ENCODE measurements at places on chromosomes 5 and 9.

- DNase-seq, result peak; percentile 3
These were observed 106.5 kb downstream of the EPB41L4A start for GRCh38 chr5:112312295-112313275.

DNA sequence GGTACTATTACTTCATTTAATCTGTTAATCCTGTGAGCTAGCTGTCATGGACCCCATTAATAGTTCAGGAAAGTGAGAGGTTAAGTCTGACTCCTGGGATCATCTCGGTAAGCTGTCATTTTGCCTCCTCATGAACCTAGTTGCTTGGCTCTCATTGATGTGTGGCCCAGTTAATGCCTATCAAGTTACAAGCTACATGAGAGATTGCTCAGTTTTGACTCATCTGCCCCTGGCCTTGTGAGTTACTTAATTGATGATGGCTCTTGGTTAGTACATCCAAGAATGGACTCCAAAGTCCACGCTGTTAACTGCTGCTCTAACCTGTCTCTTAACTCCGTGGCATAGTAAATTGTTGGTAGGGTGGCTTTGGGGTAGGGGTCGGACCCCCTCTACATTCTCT is 23.9 kb downstream of the LARP1 start:
- DNase-seq, result peak; percentile 81

- no peak for DNase-seq
These were observed 572.5 kb upstream of the RGMB start for GRCh38 chr5:98200726-98201541.

- no peak for DNase-seq
These were observed 94.3 kb downstream of the WDR41 start for GRCh38 chr5:77397686-77398292.

GRCh38 chr5:55966284-55966683 is 28.5 kb downstream of the IL6ST start:
- no peak for DNase-seq

DNA sequence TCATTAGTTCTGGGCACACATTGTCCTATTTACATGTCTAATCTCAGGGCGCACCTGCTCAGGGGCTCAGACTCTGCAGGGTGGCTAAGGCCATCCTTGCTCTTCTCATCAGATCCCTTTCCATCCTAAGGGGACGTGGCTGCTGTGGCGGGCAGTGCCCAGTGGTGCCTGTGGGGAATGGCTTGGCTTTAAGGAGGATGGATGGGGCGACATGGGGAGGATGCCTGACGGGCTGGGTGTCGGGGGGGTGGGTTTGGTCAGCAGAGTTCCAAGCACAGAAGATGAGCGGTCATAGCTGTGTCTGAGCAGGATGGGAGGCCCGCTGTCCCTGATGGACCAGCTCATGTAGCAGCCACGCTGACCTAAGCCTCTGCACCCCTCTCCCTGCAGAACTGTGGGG is 40.9 kb upstream of the SUSD3 start:
- no peak for DNase-seq

DNA sequence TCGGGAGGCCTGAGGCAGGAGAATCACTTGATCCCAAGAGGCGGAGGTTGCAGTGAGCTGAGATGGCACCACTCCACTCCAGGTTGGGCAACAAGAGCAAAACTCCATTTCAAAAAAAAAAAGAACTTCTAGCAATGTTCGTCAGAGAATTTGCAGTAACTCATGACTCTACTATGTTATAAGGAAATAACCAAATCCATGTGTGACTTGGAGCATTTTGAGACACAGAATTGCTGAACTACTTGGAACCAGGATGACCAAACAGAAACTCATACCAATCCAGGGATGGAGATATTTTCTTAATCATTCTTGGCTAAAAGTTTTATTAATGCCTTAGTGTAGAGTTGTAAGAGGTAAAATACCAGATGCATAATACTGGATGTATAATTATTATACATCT is 99.9 kb upstream of the BNC2 start:
- no peak for DNase-seq

GRCh38 chr5:99317136-99317535 is 388.3 kb upstream of the CHD1 start:
- no peak for DNase-seq

GRCh38 chr5:31854181-31855133 is 215.5 kb downstream of the PDZD2 start:
- peak; percentile 57 for DNase-seq

Measured in mesenchymal stem cell (in vitro differentiated cells and primary cell).